ENCODE measurements at places on chromosomes 2 and 18.
A peak's percentile ranks its signal among the peaks of the same experiment; 100 is the strongest.

DNA sequence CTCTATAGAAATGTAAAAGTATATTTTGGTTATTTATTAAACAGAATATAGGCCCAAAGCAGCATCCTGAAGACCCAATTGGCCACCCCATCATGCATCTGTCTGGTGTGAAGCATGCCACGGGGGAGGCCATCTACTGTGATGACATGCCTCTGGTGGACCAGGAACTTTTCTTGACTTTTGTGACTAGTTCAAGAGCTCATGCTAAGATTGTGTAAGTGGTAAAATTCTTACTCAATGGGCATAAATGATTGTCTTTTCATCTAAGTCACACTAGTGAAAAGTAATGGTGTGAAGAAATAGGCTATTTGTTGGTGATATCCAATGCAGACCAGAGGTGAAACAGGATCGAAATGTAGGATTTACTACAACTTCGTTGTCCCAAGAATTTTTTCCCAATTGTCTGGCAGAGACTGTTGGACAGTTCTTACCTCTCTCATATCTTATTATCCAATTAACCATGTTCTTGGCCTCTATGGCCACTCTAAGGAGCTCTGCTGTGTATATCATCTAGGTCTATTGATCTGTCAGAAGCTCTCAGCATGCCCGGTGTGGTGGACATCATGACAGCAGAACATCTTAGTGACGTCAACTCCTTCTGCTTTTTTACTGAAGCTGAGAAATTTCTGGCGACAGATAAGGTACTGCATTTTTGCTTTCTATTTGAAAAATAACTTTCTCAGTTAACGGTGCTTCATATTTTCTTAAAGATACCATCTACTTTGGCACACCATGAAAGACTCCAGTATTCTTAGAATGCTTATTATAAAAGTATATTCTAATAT is 35.0 kb downstream of the AOX1 start:
- DNase-seq: peak; percentile 44

DNA sequence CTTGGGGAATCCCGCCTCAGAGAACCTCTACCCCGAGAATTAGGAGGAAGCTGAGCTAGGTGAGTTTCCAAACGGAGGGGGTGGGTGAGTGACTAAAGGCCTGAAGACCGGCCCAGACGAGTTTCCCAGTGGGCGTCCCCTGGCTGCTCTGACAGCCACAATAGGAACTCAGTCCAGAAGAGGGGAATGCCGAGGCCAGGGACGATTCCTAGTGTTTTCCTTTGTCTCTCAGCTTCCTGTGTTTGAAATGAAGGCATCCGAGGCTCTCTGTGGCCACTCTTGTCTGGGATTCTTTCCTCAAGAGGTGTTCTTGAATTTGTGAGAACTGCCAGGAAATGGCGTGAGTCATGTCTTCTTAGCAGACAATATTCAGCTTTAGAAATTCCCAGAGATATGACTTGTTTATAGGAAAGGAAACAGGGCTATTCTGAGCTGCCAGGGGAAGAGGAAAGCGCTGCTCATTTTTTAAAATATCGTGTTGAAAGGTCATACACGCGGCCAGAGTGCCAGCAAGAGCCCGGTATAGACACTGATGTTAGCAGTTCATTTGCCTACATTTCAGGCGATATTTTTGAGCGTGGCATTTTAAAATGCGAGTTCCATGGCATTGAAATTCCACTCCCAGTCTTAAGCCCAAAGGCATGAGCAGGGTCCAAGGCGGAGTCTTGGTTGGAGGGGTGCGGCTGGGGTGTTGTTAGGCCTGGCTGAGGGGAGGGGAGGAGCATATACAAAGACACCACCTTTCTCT is 169.1 kb upstream of the KLF7 start:
- DNase-seq: peak; percentile 93

- DNase-seq: no peak
These were observed 154.7 kb upstream of the ETAA1 start for GRCh38 chr2:67242456-67242855.

- peak; percentile 90 for DNase-seq
These were observed 68.7 kb downstream of the TMEM247 start for GRCh38 chr2:46548103-46548486.

DNA sequence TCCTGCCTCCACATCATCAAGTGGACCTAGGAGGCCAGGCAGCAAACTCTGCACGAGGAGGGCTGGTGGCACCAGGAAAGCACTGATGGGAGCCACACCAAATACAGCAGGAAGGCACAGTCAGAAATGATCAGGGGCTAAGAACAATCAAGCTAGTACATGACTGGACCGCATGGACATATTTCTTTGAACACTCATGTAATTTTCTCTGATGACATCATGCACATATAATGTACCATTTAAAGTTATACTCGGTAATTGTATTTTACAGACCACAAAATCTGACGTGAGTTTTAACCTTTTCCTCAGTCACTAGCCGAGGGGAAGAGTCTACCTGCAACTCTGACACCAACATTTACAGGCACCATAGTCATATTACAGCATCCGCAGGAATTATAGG is 76.7 kb downstream of the XDH start:
- DNase-seq: no peak

- no peak for DNase-seq
These were observed 373.6 kb downstream of the MBD2 start for GRCh38 chr18:53850902-53851301.

GRCh38 chr2:160367887-160368286 is 125.7 kb downstream of the RBMS1 start:
- peak; percentile 85 for DNase-seq

DNA sequence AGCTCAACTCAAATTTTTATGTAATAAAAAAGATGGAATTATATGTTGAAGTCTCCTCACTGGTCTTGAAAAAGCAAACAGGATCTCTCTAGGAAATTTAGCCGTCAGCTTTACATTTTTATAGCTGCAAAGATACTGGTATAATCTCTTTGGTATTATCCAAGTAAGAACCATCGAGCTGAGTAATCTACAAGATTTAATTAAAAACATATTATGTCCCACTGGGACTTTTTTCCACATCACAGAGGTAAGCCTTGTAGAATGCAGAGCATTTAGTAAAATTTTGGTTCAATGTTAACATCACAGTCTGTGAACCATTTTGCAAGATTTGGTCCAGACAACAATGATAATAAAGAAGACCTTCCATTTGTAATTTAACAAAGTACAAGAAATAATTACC is 162.6 kb upstream of the SLC39A10 start:
- no peak for DNase-seq

DNA sequence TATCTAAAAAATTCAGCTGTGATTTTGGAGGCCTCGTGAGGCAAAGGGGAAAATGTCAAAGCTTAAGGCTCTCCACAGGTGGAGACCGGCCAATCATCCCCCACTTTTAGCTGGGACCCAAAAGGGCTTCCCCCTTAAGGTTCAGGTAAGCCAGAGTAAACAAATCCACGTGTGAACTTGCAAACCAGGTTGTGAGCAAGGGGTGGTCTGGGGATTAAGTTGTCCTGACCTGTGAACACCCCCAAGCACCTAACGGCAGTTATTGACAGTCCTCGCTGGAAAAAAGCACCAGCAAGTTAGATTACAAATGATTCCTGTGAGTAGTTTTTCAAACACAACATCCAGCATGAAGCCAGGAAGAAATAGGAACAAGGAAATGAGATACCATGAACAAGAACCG is 42.9 kb downstream of the MYO7B start:
- no peak for DNase-seq

Data from inflammatory macrophage treated with lipopolysaccharide for 4 hours (primary cell).